ENCODE measurements at places on chromosomes 2 and 18.

- no peak for DNase-seq
These were observed 36.8 kb downstream of the DPP4 start for GRCh38 chr2:162037028-162037795.

DNA sequence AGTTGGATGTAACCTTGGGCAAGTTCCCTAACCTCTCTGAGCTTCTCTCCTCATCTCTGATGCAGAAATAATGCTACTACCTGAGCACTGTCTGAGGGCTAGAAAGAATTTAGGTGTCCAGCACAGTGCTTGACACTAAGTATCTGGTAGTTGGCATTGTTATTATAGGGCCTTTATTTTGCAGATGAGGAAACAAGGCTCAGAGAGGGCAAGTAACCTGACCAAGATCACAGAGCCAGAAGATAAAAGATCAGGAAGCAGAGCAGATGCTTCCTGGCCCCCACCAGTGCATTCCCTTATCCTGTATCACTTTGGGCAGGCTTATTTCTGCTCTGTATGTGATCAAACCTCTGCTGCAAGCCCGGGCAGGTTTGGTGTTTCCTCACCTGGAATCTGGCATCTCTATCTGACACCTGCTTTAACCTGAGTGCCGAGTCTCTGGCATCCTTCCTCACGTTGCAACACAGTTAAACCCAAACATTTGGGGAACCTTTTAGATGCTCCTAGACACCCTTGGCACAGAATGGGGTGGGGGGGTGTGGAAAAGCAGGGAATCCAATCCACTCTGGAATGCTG is 69.9 kb downstream of the PLB1 start:
- DNase-seq, result no peak

DNA sequence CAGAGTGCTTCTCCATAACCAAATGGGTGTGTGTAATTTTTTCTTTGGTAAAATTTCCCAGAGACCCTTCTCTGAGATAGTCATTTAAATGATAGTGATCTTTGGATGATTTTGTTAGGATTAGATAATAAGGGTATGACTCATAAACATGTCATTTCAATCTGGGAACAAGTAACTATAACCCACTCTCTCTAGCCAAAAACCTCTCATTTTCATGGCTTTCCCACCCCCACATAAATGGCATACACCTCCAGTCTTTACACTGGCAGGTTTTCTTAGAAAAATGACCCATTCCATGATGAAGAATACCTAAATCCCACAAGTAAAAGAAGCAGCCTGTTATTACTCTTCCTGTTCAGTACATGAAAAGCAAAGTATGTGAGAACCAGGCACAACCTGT is 572.0 kb upstream of the ZEB2 start:
- peak; percentile 26 for DNase-seq

DNA sequence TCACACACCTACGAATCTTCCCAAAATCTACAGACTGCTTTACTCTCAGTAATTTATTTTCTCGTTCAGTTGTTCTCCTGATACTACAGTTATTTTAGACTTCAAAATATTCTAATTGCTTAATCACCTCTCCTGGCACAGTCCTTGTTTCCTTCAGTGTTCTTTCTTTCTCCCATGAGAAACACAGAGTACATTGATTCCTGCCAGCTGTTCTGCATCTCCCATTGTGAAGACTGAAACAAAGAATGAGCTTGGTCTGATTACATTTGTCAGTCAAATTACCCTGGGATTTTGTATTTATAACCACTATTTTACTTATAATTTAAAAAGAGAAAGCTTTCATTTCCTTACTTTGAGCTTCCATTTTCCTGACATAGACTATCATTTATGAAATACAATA is 63.9 kb upstream of the TANK start:
- DNase-seq, result peak; percentile 14

- peak; percentile 62 for DNase-seq
These were observed 88.0 kb downstream of the LTBP1 start for GRCh38 chr2:33034784-33035183.

DNA sequence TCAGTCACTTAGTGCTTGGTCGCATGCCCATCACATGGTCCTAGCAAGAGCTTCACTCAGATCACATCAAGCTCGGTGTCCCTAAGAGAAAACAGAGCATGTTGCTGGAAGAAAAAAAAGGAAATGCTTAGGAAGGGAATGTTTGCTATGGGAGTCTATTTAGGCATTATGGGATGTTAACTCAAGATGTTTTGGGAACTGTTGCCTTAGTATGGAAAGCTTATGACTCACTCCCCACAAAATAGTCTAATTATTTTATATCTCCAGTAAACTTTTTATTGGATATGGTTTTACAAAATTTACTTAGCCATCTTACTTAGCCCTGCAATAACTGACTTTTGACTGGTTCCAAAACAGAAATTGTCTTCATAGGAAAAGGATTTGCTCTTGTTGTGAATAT is 439.5 kb upstream of the ZEB2 start:
- no peak for DNase-seq

- no peak for DNase-seq
These were observed 68.1 kb downstream of the PARD6G start for GRCh38 chr18:80178935-80179818.

- no peak for DNase-seq
These were observed 109.9 kb upstream of the MAP4K3 start for GRCh38 chr2:39546937-39547336.

DNA sequence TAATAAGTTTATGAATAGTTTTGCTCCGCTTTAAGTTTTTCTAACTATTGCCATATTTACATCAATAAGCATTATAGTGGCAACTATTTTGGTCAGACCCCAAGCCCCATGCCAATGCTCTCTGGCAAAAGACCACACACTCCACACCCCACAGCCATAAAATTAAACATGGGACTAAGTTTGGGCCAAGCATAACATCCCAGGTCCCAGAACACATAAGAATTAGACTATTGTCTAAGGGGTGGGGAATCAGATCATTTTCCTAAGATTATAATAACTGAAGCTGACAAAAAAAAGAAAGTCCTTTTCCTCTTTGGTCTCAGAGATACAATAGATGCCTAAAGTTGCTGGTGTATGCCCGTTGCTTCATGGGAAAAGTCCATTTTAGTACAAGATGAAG is 46.3 kb downstream of the EXOC6B start:
- no peak for DNase-seq

- no peak for DNase-seq
These were observed 50.4 kb upstream of the ASPRV1 start for GRCh38 chr2:70011786-70012185.

DNA sequence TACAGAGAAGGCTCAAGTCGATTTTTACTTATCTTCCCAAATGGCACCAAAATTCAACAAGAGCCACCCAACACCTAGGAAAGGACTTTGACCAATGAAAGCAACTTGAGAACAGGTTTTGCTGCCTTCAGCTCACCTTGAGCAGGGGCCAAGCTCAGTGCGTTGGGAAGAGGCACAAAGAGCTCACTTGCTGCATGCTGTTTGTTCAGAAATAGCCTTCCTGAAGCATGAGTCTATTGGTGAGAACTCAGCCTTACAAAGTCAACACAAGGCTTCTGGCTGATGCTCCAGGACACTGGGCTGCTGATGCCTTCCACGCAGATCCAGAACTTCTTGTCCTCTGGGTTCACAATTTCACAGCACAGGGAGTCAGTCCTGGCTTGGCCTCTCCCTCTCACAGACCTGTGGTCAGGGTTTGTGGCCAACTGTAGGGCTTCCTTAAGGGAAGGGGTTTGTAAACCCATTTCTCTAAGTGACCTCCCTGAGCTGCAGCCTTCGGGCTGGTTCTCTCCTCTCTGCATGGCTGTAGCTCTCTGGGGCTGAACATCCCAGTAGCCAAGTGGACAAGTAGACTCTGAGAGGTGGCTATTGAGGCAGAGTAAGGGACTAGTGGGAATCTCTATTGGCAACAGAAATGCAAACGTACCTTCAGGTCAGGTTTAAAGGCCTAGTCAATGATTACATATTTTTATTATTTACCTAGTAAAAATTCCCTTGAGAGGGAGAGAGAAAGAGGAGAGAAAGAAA is 124.7 kb upstream of the GATA6 start:
- DNase-seq, result no peak

- no peak for DNase-seq
These were observed 75.6 kb upstream of the REG3A start for GRCh38 chr2:79235135-79235534.

DNA sequence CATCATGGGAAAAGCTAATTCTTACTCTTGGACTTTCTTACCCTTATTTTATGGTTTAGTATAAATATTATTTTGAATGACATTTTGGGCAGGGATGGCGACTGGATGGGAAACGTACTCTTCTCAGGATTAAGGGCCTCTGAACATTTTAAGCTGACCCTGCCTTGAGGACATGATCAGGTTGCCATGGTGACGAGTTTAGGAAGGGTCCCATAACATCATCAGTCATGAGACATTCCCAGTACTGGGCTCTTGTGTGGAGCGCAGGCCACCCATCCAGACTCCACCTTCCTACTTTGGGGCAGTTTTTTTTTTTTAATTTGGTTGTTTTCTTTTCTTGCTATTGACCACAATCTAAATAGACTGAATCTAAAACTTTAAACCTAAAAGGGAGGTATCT is 40.7 kb downstream of the KCNE4 start:
- DNase-seq, result no peak

DNA sequence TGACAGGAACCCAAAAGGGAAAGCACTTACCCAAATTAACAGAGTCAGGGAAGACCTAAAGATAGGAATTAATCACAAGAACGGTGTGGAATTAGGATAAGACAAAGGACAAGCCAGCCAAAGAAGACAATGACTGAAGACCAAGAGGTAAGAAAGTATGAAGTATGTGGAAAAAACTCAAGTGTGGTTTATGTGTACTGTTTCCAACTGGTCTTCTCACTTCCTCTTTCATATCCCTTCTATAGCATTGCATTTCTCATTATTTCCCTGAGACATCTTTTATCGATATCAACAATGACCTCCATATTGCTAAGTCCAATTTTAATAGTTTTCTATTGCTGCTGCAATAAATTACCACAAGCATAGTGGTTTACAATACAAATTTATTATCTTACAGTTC is 313.5 kb upstream of the SLC39A10 start:
- DNase-seq, result no peak

GRCh38 chr18:9689253-9689652 is 18.8 kb upstream of the RAB31 start:
- no peak for DNase-seq

DNA sequence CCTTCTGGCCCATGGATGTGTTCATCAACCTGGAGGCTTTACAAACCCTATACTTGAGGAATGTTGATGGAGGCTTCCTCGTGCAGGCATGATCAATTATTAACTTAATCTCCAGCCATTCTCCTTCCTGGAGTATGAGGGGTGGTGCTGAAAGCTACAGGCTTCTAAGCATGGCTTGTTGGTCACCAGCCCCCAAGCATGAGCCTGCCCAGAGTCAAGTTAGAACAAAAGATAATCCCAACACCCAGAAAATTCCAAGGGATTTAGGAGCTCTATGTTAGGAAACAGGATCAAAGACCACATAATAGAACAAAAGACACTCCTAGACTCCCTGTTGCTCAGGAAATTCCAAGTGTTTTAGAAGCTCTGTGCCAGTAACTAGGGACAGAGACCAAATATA is 63.1 kb downstream of the FAM171B start:
- no peak for DNase-seq

DNA sequence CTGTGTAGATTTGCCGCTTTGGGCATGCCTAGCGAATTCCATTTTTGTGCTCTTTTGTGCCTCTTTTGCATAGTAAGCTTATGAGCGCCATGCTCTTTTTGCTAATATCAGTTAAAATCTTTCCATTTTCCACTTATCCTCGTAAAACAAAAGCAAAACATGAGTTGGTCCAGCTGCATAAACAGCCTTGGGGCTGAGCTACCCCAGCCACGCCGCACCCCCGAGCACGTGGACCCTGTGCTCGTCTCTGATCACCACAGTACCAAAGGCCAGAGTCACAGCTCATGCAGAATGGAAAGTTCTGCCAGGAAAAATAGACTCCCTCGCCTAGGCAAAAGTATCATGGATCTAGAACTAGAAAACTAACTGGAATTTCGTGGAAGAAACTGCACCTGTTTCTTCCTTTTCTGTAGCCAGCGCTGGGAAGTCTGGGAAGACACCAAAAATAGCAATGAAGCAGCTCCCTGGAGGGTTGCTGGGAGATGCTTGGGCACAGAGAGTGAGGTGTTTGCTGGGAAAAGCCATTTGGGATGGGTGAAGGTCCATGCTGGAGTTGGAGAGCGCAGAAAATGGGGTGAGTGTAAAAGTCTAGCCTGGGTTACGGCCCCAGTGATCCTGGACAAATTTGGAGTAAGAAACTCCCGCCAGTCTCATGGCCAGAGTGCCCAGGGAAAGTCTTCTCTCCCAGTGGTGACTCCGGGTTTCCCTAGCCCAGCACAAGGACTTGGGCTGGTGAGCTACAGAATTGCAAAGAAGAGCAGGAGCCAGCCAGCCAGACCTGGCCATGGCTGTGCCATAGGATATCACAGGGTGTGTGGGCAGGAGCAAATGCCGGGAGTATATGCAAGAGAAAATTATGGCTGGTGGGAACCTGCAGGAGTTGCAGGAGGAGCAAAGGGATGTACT is 218.4 kb downstream of the GBX2 start:
- DNase-seq, result no peak

GRCh38 chr2:14635391-14635871 is 2.9 kb downstream of the LRATD1 start:
- peak; percentile 69 for DNase-seq

GRCh38 chr2:146131048-146131447 is 1611.1 kb upstream of the ZEB2 start:
- no peak for DNase-seq

DNA sequence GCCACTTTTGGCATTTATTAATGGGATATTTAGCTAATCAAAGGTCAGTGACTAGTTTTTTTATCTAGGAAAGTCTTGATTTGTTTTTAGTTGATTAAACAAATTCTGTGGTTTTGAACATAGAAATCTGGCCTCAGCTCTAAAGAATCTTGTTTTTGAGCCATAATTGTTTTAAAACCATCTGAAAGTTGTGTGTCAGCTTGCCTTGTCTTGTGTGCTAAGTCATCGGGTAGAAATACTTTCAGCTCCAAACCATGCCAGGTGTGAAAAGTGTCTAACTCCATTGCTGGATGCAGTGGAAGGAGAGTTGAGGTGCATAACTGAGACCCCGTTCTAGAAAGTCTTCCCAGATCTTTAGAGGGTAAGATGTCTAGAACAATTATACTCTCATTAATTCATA is 22.7 kb downstream of the FARP2 start:
- DNase-seq, result peak; percentile 22

GRCh38 chr2:309148-309953 is 21.5 kb upstream of the ALKAL2 start:
- DNase-seq, result no peak

DNA sequence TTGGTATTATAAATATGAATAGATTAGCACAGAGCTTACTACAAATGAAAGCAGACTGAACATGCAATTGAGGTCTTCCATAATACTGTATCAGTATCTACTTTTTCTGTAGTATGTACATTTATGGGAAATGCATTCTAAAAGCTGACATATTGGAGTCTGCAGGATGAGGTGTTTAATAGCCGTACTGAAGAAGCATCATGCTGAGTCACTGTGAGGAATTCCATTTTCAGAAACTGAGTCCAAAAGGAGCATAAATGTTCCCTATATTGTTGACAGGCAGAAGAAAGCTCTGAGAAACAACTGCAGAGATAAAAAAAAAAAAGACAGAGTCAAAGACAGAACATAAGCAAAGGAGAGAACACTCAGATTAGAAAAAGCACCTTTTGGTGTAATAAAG is 366.7 kb upstream of the SPHKAP start:
- peak; percentile 68 for DNase-seq
